ENCODE measurements at places on chromosomes 7 and 10.

DNA sequence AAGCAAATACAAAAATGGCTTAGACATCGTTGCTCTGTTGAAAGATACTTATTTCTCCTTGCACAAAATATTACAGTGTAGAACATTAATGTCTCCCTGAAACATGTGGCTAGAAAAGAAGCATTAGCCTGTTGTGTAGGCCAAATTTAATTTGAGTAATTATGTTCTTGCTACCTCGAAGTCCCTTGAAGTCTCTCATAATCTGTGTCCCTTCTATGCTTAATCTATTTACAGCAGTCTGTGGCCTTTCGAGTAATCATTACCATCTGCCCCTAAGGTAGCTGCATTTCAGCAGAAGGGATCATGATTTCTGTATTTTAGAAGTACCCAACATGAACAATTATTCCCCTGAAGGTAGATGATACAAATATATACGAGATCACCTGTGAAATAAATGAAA lies 615.2 kb downstream of the GRM8 start:
- no peak for DNase-seq

- no peak for DNase-seq
Measured at GRCh38 chr10:81817596-81818170, 57.3 kb upstream of the NRG3 start.

DNA sequence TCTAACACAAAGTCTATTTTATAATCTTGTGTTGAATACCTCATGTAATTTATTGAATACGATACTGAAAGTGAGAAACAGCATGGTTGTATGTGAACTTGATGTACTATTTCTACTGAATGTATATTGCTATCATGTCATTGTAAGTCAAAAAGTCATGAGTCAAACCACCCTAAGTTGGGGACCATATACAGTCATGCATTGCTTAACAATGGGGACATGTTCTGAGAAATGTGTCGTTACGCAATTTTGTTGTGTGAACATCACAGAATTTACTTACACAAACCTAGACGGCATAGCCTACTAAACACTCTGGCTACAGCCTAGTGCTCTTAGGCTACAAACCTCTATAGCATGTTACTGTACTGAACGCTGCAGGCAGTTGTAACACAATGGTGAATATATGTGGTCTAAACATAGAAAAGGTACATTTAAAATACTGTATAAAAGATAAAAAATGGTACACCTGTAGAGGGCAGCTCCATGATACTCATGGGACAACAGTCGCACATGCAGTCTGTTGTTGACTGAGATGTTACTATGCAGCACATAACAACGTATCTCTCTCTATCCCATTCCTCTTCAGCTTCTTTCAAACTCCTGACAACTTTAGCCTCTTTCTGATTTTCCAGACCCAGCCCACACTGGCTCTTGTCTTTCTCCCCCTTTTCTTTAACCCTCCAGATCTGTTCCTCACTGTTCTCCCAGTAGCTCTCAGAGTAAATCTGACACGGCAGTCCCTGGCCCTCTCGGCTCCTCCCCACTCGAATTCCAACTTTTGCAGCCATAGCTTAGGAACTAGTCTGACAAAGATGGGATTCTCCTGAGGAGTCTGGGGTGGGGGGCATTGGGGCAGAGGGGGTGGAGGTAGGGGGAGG lies 90.1 kb downstream of the SNX10 start:
- DNase-seq = no peak

GRCh38 chr10:133275684-133276092 lies 980 bp downstream of the ADAM8 start:
- peak; percentile 69 for DNase-seq

DNA sequence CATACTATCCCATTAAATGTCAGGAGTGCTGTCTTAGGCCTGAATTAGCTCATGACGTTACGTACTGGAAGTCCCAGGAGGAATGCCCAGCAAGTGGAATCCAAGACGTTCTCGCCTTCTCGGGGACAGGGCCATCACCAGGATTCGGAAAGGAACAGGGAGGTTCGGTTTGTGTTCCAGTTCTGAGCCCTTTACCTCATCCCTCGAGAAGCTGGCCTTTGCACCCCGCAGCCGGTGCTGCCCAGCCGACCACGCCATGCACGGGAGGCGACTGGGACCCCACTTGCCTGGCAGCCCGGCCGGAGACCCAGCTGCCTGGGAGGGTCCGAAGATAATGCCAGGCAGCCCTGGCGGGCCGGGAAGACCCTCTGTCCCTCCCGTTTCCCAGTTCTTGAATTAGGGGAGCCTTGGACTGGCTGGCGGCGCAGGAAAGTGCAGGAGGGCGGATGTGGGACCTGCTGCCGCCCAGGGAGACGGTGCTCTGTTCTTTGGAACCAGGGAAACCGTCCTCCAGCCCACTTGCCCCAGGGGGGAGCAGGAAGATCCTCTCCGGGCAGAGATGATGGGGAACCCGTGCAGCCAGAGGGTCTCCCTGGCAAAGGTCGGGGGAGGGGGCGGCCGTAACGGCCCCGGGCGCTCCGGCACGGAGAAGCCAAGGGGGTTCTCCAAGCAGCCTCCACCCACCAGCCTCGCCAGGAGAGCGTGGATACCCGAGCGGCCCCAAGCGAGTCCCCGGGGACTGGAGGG lies 671 bp upstream of the CHST3 start:
- DNase-seq = no peak
